ENCODE measurements at places on chromosomes 4 and X.

- DNase-seq = no peak
These were observed 1206.1 kb downstream of the ARAP2 start for GRCh38 chr4:35038079-35038805.

DNA sequence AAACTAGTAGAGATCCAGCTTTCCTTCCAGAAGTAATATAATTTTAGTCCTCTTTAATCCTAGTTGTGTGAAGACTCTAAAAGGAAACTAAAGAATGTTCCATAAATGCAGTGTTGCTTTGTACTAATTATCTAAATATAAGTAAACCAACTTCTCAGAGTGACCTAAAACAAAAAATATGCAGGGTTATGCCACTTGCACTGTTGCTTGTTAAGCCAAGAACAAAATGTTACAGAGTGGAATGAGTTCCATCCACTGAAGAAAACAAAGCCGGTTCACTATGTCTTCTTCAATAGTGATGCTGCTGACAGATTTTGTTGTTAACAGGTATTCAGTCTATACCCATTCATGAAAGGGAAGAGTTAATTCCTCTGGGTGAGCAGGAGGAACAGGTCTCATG, 252.0 kb upstream of the DIAPH2 start:
- no peak for DNase-seq

GRCh38 chr4:175035905-175036304, 117.7 kb downstream of the ADAM29 start:
- DNase-seq = no peak

DNA sequence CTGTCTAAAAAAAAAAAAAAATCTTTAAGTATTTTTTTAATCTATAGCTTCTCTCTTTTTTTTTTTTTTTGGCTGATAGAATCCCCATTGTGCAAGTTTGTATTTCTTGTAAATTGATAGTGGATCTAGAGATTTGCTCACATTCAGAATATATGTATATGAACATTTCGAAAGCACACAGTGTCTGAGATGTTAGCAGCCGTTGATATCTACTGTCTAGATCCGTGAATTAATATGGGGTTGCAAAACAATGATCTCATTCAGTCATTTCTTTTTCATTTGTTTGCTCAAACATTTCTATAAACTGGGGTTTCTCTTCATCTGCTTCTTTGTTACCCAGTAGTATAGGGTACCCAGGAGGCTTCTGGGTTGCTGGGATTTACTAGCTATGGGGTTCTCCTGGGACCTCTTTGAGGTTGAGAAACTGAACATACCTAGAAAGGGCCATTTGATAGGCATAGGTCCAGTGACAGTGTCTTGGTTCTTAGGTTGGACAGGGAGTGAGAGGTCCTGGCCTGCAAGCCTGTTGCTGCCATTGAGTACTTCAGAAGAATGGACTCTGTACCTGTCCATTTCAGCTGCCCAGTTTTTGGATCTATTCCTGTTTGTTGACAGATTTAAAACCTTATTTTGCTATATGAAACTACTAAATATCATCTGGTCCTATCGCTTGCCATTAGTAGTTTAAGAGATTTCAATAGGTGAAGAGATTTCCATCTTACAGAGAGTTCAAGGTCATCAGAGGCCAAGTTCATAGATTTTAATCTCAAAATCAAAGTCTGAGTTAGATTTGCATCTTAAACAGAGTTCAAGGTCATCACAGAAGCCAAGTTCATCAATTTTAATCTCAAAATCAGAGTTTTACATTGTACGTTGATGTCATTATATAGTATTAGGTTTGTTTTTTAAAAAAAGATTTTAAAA, 50.8 kb downstream of the WWC2 start:
- no peak for DNase-seq

DNA sequence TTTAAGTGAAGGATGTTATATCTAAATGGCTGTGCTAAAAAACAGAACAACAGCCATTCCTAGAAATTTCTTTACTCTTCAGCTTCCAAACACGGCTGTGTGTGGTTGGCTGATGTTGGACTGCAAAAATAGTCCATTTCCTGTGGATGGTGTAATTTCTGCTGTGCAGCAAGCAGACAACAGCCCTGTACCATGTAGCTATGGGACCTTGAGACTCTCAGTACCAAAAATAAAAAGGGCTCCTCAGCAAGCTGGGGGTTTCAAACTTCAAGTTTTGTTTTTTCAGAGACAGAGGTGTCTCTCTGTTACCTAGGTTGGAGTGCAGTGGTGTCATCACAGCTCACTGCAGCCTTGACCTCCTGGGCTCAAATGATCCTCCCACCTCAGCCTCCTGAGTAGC, 18.1 kb downstream of the CD40LG start:
- no peak for DNase-seq

DNA sequence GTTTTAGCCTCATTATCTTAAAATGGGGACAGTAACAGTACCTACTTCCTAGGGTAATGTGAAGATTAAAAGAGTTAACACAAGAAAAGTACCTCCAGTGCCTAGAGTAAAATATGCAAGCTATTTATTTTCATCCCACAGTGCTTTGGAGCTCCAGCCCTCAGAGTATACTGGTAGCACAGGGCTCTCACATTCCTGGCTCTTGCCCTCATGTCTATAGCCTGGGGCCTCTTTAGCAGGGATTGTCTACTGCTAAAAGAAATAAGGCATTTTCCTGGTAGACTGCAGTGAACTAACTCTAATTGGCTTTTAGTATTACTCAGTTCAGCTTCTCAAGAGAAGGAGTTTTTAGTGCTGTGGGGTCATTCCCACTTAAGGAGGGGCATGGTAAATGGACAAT, 60.8 kb downstream of the RRAGB start:
- no peak for DNase-seq

DNA sequence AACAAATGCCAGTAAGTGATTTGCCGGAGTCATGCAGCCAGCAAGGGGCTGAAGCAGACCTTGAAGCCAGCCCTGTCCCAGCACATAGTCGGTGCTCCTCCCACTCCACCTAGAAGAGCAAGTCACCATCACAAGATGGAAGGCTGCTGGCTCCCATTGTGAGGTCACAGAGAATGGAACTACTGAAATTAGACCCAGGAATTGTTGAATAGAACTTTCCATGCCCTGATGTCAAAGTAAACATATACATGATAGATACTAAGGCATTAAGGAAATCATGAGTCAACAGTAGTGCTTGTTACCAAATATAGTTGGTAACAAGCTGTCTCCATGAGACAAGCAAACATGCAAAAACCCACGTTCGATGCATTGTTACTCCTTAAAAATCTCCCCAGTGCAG, 177.1 kb upstream of the MID1 start:
- DNase-seq = no peak

GRCh38 chrX:39000802-39001201, 199.5 kb downstream of the MID1IP1 start:
- no peak for DNase-seq

GRCh38 chrX:1657367-1658070, 42.7 kb downstream of the ASMT start:
- DNase-seq = no peak

DNA sequence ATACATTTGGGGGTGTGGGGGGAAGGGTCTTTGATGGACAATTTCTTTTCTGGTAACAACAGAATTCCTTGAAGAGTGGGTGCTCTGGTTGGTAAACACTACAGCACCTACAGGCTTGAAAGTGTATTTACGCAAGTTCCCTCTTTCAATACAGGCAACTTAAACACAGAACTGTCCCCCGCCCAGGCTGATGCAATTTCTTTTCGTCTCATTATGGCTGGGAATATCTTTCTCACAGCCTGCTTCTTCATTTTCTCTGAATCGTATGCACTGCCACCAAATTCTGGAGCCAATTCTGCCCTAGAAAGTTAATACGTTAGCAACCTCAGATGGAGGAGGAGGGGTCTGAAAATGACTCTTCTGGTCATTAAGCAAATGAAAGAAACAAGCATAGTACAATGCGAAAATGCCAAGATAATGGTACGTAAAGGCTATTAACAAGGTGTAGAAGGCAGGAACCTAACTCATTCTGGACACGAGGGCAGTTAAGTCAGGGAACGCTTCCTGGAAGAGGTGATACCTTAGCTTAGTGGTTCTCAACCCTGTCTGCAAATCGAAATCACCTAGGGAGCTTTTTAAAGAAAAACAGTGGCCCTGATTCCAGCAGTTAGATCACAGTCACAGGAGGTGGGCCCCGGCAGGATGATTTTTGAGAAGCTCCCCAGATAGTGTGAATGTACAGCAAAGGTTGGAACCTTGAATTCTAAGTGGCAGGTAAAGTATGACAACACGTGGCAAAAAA, 1.0 kb downstream of the AGA start:
- DNase-seq = no peak

- DNase-seq = no peak
These were observed 36.3 kb downstream of the SEC24B start for GRCh38 chr4:109469915-109470314.

DNA sequence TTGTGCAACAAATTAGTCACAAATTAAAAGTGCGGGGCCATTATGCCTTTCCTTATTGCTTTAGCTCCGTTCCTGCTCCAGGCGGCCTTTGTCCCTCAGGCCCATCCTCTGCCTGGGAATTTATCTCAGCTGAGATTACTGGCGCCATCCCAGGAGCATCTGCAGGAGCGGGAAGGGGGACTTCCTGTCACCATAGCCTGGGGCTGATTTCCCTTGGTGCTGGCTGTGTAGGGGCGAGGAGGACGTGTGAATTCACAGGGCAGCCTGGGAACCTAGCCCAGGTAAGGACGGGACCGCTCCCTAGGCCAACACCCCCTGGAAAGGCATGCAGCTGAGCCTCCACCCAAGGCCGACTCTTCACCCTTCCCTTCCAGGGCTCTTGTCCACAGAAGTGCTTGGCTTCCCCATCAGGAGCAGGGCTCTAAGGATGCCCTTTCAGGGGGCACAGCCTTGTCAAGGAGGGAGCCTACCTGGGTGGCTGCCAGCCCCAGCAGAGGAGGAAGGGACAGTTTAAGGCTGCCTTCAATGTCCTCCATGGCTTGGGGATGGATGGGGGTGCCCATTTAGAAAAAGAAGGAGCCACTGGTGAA, 72.6 kb upstream of the NKX1-1 start:
- DNase-seq = no peak

- no peak for DNase-seq
These were observed 15.0 kb downstream of the ACSL1 start for GRCh38 chr4:184810720-184811119.

GRCh38 chr4:99324361-99324760, 3.2 kb upstream of the ADH1B start:
- DNase-seq = no peak

DNA sequence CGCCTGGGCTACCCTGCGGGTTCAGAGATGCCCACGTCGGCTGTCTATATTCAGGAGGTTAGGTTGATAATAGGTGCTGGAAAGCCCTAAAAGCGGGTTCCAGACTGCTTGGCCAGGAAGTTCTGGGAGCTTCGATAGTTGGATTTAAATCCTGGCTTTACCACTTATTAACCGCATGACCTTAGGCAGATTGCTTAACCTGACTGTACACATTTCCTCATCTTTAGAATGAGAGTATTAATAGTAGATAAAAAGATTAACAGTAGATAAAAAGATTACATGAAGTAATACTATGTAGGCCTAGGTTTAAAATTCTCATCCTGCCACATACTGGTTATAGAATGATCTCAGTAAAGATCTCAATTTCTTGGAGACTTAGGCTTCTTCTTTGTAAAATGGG, 75.0 kb upstream of the ESX1 start:
- DNase-seq = no peak

GRCh38 chr4:186701273-186701672, 22.4 kb downstream of the FAT1 start:
- no peak for DNase-seq
